ENCODE measurements at places on chromosomes 6 and 20.

DNA sequence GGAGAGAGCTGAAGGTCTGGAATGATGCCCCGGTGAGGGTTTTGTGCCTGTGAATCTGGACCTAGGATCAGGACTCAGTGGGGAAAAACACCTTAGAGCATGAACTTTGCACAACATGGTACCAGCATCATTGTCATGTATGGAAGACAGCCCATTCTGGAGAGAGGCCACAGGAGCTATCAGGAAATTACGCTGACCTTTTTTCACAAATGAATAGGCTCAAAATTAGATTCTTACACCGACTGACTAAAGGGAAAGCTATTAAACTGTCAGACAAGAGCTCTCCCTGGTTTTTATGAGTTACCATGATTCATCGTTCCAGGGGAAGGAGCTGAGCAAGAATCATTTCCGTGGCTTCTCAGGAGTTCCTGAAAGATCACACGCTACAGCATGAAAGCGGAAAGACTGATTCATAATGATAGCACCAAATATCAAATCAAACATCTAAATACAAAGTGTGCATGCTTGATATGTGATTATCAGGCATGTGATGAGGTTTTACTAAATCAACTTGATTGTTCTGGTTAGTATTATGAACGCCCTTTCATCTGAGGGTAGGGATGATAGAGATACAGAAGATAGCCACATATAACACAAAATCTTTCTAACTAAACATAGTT, 224.9 kb upstream of the SMLR1 start:
- DNase-seq, result no peak

DNA sequence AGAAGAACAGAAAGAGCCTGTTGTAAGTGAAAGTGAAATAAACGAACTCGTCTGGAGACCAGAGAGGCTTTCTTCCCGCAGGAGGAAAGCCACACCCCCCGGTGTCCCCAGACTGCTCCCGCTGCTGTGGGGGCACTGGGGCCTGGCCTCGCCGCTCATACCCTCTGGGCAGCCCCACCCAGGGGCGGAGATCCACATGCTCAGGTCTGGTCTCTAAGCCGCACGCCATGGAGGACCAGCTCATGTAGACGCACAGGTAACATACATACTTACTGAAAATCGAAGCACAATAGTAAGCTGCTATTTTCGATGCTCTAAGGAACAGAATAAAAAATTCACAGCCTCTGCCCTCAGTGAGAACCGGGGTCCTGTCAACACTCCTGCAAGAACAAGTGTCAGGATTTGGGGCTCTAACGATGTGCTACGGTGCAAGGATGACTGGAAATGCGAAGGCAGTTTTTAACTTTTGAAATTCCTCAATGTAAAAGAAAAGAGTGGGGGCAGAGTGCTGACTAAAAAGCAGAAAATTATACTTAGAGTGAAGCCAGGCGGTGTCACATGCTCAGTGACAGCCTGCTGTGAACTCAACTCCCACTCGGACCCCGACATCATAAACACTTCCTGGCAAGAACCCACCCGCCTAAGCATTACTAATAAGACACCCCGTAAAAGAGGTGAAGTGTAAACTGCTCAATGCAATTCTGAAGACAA, 110.5 kb downstream of the IRF4 start:
- peak; percentile 42 for DNase-seq

DNA sequence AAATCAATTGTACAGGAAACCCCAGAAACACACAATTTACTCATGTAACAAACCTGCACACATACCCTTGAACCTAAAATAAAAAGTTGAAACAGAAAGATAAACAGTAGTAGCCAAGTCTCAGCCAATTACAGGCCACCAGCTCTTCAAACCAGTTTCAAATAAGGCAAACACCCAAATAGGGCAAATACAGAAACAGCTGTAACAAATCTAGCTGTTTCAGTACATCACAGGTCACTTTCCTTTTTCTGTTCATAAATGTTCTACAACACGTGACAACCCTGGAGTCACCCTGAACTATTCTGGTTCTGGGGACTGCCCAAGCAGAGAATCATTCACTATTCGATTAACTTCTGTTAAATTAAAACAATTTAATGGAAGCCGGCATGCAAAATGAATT, 329.0 kb downstream of the GJA1 start:
- DNase-seq, result no peak

DNA sequence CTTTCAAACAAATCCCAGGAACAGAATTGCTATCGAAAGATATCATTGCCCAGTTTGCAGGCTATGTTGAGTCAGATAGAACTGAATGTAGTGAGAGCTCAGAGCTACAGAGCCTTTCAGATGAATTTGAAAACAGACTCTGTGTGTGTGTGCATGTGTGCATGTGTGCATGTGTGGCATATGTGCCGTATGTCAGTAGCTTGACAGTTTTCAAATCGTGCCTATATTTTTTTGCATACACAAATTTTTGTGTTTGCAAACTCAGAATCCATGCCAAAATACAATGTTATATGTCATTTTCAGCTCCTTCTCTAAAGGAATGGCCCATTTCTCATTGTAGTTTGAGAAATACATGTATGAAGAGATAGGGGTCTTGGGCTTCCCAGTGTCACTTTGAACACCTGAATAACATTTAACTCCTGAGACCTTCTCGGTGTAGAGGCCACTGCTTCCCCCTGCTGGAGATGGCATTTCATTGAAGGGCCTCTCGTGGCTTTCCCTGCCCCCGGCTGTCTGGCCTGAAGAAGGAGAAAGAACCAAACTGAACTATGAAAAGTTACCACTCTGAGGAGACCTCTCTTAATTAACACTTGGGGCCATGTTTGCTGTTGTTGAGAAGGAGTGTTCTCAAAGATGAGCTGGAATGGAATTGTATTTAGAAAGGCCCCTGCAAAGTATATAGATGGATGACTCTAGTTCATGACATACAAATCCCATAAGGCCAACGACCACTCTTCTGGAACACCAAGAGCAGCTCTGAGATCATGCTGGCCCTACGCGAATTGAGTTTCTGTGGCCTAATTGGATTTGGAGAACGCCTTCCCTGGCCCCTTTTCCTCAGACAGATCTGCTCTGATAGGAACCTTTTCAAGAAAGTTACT, 58.7 kb downstream of the VAPB start:
- DNase-seq, result peak; percentile 23

- no peak for DNase-seq
Observed at GRCh38 chr6:135693811-135694370, 157.6 kb upstream of the PDE7B start.

DNA sequence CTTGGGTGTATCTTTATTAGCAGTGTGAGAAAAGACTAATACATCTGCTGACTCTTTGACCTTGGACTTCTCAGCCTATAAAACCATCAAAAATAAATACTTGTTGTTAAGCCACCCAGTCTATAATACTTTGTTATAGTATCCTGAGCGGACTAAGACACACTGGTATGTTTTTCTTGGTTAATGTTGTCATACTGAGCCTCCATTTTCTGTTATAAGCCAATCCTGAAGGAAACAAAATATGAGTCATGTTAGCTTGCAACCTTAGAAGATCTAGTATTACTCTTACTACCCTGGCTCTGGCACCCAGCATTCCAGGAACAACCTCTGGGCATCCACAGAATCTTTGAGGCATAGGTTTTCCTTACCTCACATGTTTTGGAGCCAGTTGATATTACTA, 307.2 kb downstream of the FRK start:
- no peak for DNase-seq

- peak; percentile 36 for DNase-seq
Observed at GRCh38 chr6:24899997-24900325, 35.8 kb downstream of the RIPOR2 start.

DNA sequence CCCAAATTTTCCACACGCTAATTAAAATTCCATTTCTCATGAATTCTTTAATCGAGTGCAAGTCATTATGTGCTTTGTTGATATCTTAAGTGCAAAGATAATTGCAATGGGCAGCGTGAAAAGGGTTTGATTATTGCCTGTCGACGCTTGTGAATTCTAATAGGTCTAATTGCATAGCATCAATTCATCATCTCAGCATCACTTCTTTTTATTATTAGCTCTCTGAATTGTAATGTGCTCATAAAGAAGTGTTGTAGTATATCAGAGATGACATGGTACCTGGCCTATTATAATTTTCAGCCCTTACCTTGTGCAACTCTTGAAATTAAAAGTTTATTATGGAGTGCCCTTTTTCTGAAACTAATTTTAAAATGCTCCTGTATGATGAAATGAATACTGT, 866.8 kb upstream of the FLRT3 start:
- DNase-seq, result no peak

DNA sequence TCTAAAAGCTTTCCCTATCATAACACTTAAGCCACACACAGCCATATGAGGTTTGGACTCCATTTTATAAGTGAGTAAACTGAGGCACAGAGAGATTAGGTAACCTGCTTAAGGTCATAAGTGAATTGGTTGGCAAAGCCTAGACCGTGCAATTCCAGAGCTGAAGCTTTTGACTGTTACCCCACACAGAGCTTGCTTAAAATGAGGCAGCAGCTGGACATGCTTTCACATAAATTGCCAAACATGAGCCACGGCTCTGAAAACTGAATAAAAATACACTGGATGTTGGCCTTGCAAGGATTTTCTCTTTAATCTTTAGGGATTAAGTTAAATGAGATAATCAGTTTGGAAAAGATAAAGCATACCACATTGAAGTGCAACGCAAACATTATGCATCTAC, 2.5 kb downstream of the RIPOR2 start:
- no peak for DNase-seq

DNA sequence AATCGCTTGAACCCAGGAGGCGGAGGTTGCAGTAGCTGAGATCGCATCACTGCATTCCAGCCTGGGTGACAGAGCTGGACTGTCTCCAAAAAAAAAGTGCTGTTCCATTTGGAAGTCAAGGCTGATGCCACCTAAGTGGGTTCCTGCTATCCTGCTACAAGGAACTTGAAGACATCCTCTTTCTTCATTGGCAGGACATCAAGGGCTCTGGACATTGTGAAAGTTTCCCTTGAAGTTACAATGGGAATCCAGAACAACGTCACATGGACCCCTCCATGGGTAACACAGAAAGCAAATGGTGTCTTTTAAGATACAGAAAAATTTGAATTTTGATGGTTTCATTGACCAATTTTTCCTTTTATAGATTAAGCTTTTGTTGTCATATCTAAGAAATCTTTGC, 15.5 kb upstream of the ITCH start:
- no peak for DNase-seq

DNA sequence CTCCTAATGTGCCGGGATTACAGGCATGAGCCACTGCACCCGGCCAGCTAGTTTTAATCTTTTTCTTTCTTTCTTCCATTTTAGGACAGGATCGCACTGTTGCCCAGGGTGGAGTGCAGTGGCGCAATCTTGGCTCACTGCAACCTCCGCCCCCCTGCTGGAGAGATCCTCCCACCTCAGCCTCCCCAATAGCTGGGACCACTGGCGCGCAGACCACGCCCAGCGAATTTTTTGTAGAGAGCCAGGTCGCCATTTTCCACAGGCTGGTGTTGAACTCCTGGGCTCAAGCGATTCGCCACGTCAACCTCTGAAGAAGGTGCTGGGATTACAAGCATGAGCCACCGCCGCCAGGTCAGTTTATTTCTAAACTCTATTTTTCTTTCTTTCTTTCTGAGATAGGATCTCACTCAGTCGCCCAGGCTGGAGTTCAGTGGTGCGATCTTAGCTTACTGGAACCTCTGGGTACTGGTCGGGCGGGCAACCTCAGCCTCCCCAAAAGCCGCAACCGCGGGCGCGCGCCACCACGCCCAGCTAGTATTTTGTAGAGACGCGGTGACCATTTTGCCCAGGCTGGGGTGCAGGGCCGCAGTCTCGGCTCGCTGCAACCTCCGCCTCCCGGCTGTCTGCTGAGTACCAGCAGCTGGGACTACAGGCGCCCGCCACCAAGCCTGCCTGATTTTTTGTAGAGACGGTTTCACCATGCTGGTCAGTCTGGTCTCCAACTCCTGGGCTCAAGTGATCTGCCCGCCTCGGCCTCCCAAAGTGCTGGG, 20.0 kb upstream of the LIN28B start:
- DNase-seq, result no peak

DNA sequence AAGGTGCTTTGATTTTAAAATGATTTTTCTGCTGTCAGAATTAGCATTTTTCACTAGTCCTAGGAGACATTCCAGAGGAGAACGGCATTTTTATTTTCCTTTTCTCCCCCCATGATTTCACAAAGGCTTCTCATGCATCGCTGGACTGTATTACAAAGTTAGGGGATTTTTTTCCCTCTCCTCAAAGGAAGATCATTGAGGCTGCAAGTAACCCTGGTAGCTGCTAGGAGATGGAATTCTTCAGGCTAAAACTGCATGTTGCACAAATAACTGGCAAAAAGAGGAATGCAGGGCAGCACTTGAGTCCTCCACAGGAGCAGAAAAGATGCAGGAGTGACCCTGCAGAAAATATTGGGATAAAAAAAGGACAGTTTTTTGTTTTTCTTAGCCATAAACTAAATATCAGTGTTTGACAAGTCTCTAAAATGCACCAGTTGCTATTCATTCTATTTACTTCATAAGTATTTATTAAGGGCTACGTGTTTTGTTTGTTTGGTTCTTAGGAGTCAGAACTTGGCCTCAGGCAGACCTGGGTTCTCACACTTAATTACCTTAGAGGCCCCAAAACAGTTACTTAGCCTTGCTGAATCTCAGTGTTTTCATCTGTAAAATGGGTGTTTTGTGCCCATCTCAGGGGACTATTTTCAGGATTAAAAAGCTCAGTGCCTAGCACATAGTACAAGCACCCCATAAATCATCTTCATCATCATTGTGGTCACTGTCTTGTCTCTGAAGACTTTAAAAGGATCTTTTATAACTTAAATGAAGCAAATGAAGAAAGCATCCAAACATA, 144.5 kb upstream of the ID4 start:
- DNase-seq, result no peak

DNA sequence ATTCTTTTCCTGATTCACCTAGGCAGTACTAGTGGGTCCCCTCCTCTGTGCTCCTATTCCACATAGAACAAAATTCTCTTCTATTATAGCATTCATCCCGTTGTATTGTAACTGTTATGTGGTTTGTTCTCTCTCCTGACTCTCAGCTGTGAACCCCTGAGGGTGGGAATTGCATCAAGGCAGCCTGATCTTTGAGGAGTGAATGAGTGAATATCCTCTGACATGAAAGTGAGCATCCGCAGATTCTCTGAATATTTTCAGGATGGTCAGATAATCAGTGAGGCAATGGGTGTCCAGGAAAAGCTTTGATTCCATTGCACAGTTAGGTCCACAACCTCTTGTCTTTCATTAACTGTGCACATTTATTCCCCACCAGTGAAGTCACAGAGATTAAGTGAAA, 67.6 kb upstream of the SLC22A23 start:
- DNase-seq, result no peak

DNA sequence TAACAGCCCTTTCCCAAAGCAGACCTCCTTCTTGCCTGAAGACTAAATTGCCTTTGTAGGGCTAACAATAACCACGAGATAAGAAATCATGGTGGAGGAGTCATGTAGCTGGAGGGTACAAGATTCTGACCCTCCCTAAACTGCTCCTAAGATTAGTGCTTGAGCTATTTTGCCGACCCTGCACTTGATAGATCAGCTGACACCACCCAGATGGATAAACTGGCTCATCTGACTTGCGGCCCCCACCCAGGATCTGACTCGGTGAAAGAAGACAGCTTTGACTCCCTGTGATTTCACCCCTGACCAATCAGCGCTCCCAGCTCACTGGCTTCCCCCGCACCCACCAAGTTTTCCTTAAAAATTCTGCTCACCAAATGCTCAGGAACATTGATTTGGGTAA, 57.6 kb upstream of the UNC93A start:
- no peak for DNase-seq

- peak; percentile 61 for DNase-seq
Observed at GRCh38 chr6:36984581-36985416, 1.2 kb downstream of the MTCH1 start.

All from central memory CD4-positive, alpha-beta T cell (primary cell).